IMR-90 (cell line): ENCODE measurements at places on chromosomes 5 and 9.
A peak's percentile ranks its signal among the peaks of the same experiment; 100 is the strongest.

DNA sequence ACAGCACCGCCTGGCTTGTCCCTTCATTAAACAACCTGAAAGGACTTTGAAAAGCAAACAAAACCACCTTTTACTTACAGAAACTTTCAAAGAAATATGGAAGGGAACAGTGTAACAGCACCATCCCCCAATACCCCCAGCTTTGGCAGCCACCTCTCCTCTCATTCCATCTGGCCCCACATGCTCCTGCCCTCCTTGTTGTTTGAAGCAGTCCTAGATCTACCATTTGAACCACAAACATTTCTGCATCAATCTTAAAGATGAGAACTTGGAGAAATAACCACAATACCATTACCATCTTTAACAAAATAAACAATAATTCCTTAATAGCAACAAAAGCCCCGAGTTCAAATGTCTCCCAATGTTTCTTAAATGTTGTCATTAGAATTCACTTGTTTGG is 17.8 kb upstream of the COL15A1 start:
- peak; percentile 66 for DNase-seq

- DNase-seq: no peak
Observed at GRCh38 chr9:98085944-98086343, 29.4 kb downstream of the NANS start.

GRCh38 chr5:18159331-18159730 is 525.1 kb downstream of the TAF11L14 start:
- no peak for DNase-seq

GRCh38 chr5:1662559-1663085 is 137.0 kb downstream of the MRPL36 start:
- DNase-seq: no peak

DNA sequence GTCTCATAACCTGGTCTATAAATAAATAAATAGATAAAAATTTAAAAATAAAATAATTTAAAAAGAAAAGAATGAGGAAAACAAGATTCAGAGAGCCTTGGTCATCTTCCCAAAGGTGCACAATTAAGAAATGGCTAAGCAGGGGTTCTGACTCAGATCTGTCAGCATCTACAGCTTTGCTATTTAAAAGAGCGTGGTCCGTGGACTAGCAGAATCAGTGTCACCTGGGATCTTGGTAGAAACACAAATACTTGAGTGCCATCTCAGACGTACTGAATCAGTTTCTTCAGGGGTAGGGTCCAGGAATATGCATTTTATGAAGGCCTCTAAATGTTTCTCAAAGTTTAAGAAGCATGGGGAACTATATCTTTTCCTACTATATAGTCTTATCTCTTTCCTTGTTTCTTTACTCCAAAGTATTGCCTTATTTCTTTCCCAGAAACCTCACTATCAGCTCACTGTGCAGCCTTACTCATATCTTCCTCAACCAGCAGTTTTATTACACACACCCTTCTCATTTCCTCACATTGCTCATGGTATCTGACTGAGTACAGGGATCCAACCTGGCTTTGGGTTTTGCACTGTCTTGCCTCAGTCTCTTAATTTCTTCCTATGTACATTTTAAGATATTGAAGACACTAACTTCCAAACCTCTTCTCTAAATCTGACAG is 58.6 kb downstream of the TMC1 start:
- peak; percentile 71 for DNase-seq

DNA sequence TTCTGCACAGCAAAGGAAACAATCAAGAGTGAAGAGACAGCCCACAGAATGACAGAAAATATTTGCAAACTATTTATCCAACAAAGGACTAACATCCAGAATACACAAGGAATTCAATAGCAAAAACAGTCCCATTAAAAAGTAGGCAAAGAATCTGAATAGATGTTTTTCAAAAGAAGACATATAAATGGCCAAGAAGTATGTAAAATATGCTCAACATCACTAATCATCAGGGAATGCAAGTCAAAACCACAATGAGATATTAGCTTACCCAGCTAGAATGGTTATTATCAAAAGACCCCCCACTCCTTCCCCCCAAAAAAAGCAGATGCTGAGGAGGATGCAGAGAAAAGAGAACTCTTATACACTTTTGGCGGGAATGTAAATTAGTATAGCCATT is 13.4 kb upstream of the OR13C8 start:
- DNase-seq: no peak

DNA sequence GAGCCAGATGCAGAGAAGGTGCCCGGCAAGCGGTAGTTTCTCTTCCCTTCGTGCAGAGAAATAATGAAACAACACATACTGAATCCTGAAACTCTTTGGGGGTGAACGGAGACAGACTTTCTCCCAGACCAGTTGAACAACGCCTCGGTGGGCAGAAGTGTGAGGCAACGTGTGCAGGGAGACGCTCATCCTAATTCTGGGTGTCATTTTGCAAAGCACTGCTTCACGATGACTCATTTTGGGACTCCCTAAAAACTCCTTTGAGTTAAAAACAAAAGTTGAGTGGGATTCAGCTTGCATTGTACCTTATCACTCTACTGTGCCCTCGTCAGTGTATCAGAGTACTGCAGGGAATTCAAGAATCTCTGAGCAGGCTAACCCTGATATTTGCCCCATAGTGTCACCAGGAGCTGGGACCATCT is 3.5 kb upstream of the NEK6 start:
- DNase-seq: no peak

DNA sequence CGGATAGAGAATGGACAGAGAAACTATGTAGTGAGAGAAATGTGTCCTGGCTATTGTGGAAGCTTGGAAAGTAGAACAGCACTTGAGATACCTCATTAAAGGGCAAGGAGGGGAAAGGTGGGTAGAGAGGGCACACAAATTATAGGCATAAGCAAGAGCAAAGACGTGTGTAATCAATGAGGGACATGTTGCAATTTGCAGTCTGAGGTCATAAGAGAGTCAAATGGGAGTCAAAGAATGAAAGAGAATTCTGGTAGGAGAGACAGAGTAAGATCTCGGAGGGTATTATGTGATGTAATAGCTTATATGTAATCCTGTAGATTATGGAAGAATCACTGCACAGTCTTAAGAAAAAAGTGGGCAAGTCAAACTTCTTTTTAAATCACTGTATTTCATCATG is 312.0 kb upstream of the RGMB start:
- DNase-seq: no peak

DNA sequence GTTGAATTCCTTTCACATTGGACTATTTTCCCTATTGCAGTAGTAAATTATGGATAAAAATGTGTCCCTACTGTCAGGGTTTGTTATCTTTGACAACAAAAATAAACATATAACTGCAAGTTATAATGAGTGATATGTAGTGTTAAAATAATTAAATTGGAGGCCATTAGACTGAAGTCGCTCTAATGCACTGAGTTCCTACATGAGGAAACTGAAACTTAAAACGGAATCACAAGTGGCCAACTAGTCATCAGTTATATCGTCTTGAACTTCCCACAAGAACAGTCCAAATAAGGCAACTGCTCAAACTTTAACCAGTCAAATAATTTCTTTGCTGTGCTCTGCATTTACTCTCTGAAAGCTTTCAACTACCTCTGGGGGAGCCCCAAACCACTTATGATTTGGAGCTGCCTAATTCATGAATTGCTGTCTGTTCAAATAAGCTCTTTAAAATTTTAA is 2.1 kb upstream of the IFT74 start:
- peak; percentile 23 for DNase-seq

DNA sequence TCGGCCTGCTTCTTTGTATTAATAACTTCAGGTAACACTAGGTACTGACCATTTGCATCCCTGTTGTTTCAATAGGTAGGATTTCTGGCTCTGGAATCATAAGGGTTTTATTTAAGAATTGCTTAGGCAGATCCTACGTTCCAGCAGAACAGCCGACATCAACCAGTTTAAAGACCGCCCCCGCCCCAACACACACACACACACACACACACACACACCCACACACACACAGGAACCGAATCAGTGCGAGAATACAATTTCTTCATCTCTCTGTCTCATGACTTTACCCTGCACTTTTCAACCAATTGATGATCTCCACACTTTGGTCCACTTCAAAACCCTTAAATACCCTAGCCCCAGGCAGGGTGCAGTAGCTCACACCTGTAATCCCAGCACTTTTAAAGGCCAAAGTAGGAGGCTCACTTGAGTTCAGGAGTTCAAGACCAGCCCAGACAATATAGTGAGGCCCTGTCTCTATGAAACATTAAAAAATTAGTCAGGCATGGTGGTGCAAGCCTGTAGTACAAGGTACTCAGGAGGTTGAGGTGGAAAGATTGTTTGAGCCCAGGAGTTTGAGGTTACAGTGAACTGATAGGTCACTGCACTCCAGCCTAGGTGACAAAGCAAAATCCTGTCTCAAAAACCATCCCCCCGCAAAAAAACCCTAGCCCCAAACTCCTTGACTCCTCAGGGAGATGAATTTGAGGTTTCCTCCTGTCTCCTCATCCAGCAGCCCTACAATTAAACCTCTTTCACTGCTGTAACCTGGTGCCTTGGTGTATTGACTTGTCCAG is 2.7 kb upstream of the MTMR12 start:
- no peak for DNase-seq

- DNase-seq: no peak
Observed at GRCh38 chr9:96484521-96484931, 34.6 kb downstream of the HABP4 start.

- DNase-seq: peak; percentile 81
Observed at GRCh38 chr9:128892221-128892921, 10.4 kb downstream of the LRRC8A start.

DNA sequence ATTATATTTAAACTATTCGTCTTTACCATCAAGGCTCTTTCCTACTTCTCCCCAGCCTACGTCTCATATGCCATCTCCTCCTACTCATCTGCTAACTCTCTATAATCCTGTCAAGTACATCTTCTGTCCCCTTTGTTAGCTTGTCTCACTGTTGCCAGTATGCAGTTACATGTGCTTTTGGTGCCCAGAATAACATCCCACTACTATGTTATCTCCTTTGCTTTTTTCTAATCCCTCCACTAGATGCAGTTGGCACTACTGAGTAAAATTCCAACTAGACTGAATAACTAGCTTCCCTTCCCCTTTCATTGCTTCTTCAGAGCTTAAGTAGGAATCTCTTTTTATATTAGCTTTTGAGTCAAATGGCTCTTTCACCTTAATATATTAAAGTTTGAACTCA is 3.0 kb upstream of the ARRDC3 start:
- peak; percentile 30 for DNase-seq

GRCh38 chr5:132680780-132681475 is 7.1 kb downstream of the IL4 start:
- DNase-seq: no peak

GRCh38 chr9:95217936-95218335 is 99.6 kb downstream of the FANCC start:
- no peak for DNase-seq

DNA sequence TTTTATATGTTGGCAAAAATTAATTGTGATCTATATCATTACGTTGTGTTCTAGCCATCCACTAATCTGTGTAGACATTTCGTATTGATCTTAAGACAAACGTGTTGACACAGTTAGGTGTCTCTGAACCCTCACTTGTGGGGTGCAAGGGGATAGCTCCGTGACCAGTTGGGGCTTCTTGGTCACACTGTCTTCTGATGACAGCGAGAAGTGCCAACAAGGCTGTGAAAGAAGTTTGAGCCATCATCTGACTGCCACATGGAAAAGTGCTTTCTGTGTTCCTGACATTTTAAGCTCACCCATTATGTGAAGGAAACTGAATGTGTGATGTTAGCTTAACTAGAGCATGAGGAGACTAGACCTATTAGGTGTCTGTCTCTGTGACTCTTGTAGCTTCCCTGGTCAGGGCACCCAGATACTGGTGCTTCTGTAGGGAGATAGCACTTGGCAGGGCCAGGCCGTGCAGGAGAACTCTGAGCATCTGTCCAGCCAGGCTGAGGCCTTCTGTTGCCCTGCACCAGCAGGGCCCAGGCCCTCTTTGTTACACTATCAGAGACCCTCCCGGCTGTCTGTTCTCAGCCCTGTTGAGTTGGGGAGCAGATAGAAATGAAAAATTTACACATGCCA is 52.8 kb upstream of the PHF2 start:
- no peak for DNase-seq

DNA sequence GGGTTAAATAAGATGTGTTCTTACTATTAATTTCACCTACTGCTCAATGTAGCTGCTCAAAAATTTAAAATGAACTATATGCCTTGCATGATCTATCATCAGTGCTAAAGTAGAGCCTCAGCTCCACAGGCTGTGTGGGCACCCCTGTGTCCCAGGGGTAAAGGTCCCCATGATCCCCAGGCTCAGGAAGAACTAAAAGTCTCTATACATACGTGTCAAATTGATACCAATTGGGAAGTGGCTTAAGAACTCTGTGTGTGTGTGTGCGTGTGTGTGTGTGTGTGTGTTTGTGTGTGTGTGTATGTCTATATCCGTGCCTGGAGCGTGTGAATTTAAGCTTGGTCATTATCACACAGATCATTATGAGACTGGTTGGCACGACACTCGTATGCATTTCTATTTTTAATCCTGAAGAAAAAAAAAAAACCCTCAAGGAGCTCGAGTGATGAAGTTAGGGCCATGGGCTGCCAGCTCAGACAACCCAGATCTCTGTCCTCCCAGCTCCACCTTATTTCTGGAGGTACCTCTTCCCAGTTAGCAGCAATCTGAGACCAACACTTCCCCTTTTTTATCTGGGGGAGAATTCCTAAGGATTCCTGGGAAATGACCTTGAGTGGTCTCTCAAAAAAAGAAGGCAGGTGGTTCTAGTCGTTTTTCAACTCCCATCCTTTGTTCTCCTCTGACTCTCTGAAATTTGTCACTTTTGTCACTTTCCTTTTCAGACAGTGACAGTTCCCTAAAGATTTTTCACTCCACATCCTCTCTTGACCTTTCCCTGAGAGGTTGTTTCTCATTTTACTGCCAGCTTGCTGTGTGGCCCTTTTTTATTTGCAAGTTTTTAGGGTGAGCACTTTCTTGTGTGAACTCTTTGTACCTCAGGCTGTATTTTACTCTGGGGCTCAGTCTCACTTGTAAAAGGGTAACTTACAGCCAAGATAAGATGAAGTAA is 45.7 kb upstream of the CTXN3 start:
- no peak for DNase-seq

DNA sequence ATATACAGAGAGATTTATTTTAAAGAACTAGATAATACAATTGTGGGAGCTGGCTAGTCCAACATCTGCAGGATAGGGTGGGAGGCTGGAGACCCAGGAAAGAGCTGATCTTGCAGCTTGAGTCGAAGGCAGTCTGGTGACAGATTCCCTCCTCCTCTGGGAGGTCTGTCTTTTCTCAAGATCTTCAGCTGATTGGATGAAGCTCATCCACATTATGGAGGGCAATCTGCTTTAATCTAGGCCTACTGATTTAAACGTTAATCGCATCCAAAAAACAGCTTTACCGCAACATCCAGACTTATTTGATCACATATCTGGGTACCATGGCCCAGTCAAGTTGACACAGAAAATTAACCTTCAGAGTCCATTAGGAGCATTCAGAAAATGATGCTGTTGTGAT is 168.1 kb downstream of the ATPSCKMT start:
- DNase-seq: no peak

- peak; percentile 81 for DNase-seq
Observed at GRCh38 chr5:72101828-72102227, 5.4 kb upstream of the MAP1B start.

DNA sequence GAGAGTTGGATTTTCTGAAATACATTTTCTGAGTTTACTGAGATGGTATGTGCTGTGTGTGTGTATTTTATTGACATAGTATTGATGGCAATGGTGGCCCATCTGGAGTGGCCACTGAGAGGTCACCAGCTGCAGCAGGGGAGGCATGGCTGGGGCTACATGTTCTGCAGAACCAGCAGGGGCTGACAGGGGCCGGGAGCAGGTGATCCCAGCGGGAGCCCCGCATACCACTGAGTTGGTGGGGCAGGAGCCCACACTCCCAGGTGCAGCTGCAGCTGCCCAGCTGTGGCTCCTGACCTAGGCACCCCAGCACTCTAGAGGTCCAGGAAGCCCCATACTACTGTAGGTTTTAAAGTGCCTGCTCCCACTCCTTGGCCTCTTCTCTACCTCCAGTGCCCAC is 1044.2 kb upstream of the CDH9 start:
- no peak for DNase-seq
